ENCODE measurements at places on chromosomes 1 and 21.

GRCh38 chr1:32757213-32757895 is 54.8 kb upstream of the SYNC start:
- DNase-seq: no peak

DNA sequence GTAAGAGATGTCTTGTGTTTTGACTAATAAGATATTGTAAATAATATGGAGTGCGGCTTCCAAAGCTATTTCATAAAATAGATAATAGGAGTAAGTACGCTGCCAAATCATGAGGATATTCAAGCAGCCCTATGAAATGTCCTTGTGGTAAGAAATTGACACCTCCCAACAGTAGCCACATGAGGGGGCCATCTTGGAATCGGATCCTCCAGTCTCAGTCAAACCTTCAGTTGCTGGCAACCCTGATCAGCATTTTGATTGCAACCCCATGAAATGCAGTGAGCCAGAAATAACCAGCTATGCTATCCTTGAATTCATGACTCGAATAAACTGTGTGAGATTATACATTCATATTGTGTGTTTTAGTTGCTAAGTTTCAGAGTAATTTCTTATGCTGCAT is 212.4 kb downstream of the PLA2G4A start:
- no peak for DNase-seq

DNA sequence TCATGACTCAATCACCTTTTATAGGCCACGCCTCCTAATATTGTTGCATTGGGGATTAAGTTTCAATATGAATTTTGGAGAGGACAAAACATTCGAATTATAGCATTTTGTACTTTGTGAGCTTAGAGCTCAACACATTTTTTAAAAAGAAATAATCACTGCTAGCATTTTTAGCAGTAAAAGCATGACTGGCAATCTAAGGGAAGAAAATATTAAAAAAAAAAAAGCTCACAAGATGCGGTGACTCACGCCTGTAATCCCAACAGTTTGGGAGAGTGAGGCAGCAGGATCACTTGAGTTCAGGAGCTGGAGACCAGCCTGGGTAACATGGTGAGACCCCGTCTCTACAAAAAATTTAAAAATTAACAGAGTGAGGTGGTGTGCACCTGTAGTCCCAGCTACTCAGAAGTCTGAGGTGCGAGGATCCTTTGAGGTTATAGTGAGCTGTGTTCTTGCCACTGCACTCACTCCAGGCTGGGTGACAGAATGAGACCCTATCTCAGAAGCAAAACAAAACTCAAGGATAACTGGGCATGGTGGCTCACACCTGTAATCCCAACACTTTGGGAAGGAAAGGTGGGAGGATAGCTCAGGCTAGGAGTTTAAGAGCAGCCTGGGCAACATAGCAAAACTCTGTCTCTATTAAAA is 28.8 kb upstream of the DIPK1A start:
- no peak for DNase-seq

- DNase-seq: peak; percentile 74
Measured at GRCh38 chr1:117013309-117013858, 11.8 kb downstream of the CD101 start.

DNA sequence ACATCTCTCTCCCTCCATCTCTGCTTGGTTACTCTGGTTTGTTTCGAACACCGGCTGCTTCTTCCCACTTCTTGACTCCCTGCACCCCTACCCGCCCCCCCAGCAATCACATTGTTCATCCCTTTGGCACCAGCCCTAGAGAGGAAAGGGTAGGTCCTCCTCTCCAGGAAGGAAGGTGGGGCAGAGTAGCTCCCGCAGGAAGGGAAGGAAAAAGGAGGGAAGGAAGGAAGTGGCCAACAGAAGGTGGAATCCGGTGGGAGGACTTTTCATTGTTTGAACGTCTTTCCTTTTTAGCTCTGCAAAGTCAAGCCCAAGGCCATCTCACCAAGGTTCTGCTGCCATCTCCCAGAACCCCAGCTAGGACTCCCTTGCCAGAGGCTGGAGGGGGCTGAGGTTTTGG is 18.0 kb downstream of the IER5 start:
- no peak for DNase-seq

- DNase-seq: no peak
Measured at GRCh38 chr1:229370601-229371021, 27.8 kb upstream of the CCSAP start.
